Esophagus (tissue), 2 donors: ENCODE measurements at places on chromosomes 1 and 21. TPM values are rescaled to one million over a fixed set of nuclear protein-coding genes. Genes with fewer than 3 reads are reported as not detected.

GNAT2 gene
- not detected for polyA plus RNA-seq

FAM167B gene
- 2.0 TPM for polyA plus RNA-seq

KCNN3 gene
- 0.14 TPM for polyA plus RNA-seq

FAM229A gene
- 2.9 TPM for polyA plus RNA-seq
